ENCODE measurements at places on chromosomes 5 and 9. TPM values are rescaled to one million over a fixed set of nuclear protein-coding genes. Genes with fewer than 3 reads are reported as not detected.

DNA sequence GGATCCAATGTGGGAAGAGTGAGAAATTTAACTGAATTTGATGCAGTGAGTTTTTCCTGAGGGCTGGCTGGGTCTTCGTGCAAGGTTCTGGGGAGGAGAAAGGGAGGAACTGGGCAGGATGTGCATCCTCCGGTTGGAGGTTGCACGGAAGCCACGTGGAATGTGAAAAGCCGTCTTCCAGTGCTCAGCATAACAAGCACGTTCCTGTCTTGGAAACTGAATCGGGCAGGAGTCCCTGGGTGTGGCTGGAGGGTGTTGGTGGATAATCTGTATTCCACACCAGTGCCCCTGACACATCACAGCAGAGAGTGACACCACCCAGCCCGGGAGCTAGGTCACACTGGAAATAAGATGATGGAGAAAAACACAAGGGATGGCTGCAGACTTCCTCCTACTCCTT, 154.3 kb downstream of the C5orf15 start:
- DNase-seq, result peak; percentile 38

DNA sequence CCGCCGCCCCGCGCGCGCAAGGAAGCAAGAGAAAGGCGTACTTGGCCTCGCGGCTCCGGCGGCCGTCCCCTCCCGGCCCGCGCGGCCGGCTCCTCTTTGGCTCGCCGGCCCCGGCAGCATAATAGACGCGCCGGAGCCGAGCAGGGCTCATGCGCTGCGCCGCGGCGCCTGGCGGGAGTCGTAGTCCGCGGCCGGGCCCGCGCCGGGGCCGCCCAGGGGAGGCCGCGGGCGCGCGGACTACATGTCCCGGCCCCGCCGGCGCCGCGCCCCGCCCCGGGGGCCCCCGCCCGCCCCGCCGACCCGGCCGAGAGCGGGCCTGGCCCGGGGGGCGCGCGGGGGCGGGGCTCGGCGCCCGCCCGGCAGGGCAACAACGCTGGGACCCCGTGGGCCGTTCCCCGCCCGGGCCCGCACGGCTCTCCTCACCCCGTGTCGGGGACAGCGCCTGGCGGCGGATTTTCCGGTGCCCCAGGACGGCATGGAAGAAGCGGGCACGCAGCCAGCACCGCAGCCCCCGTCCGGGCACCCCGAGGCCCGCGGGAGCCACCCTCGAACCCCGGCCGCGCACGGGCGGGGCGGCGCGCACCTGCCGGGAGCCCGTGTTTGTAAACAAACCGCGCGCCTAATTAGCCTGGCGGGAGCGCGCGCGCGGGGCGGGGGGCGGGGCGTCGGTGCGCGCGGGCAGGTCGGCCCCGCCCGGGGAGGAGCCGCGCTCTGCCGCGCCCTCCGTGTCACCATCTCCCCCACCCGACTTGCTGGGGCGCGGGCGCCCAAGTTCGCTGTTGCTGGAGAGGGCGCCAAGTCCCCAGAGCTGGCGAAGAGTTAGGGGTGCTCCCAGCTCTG, at the start of gene BRD3:
Gene BRD3 (minus strand): TSS at position 123 of the 840 bp plus-strand sequence. CDS start 14,549 bp downstream, outside the sequence.
- DNase-seq, result peak; percentile 88

- DNase-seq, result no peak
These were observed 14.8 kb upstream of the NR3C1 start for GRCh38 chr5:143418140-143418866.

GRCh38 chr5:173689171-173689736, 72.8 kb upstream of the BOD1 start:
- no peak for DNase-seq

DNA sequence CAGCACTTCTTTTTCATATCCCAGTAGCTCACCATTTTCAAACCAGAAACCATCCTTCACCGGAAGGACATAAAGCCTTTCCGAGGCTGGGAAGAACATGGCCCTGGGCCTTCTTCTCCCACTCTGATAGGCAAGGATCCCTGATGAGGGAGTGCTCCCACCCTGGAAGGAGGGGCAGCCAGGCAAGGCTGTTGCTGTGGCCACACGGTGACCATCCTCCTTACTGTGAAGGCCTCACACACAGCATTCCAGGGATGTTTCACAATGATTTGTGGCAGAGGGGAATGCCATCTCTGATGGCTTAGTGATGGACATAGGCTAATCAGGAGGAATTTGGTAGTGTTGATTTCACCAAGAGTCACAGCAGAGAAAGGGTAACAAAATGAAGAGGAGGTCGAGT, 130.7 kb downstream of the ADAMTS12 start:
- DNase-seq, result peak; percentile 78

GRCh38 chr5:1508659-1509290, 15.0 kb downstream of the LPCAT1 start:
- no peak for DNase-seq

DNA sequence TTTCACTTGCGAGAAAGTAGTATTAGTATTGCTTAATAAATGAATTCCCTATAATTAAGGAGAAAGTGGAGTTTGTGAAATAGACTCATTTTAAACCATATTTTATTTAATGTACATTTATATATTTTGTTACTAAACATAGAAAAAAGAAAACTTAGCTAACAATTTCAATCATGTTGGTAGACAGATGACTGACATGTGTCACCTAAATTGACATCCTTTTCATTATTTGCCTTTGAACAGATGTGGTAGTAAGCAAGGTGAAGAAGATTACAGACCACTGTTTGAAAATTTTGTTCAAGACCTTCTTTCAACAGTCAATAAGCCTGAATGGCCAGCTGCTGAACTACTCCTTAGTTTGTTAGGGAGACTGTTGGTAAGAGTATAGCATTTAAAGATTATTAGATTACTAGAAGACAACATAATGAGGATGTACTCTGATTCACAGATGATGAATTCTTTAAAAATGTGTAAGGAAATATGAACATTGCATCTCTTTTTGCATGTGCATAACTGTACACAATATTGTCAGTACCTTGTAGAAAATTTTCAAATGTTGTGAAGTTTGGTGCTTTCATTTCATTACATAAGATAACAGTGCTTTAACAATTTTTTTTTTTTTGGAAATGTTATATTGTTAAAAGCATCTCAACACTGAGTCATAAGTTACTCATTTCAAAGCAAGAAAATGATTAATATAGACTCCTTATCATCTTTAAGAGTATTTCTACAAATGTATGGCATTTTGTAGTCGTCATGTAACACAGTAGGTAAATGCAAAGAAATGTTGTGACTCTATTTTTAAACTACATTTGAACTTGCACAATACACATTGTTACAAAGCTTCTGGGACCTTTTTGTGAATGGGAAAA, 139.5 kb downstream of the NIPBL start:
- DNase-seq, result no peak

GRCh38 chr5:126624534-126624933, 23.8 kb downstream of the PHAX start:
- peak; percentile 91 for DNase-seq

GRCh38 chr9:135582966-135583687, 21.6 kb downstream of the PAEP start:
- DNase-seq, result peak; percentile 83

DNA sequence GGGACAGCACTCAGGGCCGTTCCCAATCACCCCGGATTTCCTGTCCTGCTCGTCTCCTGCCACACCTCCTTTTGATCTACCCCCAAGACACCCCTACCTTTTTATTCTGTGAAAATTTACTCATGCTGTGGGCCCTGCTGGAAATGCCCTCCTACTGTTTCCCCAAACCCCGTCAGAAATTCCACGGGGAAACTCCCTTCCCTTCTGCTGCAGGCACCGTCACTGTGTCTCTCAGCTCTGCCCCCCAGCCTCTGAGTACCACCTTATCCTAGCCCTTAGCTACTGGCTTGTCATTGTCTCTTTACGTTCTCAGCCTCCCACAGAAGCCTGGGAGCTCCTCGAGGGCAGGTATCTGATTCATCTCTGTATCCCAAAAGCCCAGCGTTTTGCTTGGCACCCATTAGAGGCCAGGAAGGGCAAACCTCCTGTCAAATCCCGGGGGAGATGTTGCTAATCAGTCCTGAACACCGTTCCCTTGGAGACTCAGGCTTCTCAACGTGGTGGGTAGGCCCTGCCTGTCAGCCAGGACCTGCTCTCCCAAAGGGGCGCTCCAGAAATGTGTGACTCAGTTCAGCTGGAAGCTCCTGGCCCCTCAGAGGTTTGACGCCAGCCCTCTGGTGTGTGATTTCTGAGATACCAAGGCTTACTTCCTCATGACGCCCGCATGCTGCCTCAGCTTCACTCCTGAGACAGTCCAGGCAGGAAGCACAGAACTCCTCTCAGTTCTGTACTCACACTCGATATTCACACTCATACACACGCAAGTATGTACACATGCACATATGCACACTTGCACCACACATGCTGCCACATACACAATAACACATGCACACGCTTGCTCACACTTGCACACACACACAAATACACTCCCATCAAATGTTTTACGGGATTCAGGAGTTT, 50.7 kb upstream of the GRHPR start:
- no peak for DNase-seq

DNA sequence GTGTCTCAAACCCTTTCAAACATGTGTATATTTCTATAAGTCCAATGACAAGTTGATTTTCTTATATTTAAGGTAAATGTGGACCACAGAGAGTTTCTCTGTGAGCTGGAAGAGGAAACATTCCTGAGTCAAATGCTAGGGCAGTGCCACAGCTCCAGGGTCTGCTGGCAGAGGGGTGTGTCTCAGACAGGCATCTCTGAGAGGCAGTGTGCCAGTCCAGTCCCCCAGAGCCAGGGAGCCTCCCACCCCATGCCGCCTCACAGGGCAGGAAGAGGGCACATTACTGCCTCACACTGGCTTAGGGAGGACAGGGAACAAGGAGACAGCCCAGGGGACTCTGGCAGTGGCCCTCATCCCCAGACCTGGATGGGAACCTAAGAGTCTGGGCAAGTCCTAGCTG, 120.2 kb downstream of the TENT4A start:
- DNase-seq, result no peak

- no peak for DNase-seq
These were observed 397.6 kb downstream of the RASEF start for GRCh38 chr9:82665324-82665723.

DNA sequence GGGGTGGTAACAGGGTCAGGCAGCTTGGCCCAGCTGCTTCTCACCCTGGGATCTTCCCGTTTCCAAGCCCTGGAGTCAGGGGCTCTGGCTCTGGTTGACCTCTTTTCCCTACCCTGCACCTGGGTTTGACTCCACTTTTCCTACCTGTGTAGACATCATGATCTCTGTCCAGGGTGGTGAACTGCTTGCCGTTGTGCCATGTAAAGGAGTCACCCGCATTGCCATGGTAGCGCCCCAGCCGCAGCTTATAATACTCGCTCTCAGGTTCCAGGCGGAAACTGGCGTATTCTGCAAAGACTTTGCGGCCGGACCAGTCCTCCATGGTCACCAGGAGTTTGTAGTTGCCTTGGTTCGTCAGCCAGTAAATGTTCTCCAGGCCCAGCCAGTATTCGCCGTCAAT, 30.9 kb downstream of the ANGPTL2 start:
- DNase-seq, result no peak

DNA sequence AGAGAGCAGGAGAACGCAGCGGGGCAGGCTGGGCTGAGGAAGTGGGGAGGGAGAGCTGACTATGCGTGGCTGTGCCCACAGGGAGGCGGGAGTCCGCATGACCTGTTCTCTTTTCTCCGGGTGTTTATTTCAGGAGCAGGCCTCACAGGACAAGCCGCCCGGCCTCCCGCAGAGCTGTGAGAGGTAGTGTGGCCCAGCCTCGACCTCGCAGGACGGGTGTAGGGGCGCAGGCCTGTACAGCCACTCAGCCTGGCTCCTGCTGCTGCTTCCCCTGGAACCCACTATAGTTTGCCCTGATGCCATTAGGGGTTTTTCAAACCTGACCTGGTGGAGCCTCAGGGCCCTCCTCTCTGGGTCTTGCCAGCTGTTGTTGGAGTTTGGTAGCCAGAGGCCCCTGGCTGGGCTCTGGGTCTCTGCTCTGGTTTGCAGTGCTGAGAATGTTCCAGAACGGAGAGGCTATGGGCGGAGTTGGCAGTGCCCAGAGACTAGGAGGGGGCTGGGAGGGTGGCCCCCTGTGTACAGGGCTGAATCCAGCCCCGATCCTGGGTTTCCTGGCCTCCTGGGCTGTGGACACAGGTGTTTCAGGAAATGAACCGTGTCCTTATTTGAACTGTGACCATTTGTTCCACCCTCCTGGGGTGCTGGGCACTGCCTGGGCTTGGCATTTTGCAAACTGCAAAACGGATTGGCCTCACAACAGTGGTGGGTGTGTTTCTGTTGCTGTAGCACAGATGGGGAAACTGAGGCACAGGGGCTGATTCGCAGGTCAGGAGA, 78.8 kb downstream of the WNK2 start:
- no peak for DNase-seq

GRCh38 chr5:65928322-65928752, 2.0 kb downstream of the ERBIN start:
- no peak for DNase-seq

DNA sequence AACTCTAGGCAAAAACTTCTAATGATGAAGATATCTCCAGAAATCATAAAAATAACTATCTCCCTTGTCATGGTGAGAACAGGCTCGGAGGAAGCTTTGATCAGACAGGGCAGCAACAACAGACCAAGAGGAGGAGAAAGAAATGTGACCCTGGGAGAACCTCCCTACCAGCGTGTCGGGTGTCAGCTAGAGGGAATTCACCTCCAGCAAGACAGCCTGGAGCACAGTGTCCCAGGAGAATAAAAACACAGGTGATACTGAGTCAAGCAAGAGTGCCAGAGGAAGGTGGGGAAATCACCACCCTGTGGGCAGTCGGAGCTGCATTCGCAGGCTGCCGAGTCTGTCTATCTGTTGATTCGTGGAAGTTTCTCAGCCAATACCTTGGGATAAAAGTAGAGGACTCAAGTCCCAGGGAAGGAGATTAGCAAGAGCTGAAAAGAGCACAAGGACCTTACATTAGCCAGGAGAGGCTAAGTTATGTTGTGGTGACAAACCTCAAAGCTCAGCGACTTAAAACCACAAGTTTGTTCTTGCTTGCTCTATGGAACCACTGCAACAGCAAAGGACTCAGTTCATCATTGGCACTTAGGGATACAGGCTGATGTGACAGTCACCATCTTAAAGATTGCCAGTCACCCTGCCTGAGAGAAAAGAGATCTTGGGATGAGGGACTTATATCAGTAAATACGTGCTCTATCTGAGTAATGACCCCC, 598.3 kb downstream of the CCDC171 start:
- peak; percentile 18 for DNase-seq

GRCh38 chr9:116873937-116874914, 187.1 kb downstream of the TRIM32 start:
- DNase-seq, result no peak

- peak; percentile 32 for DNase-seq
These were observed 2.8 kb downstream of the ST8SIA4 start for GRCh38 chr5:100900142-100900795.

The SLC24A2 gene
- total RNA-seq, result not detected

The CDH6 gene
- total RNA-seq, result 5.8 TPM

The SLC22A4 gene
- 6.3 TPM for total RNA-seq

The SAXO1 gene
- 0.10 TPM for total RNA-seq

The STOM gene
- total RNA-seq, result 45.8 TPM

The CCL27 gene
- total RNA-seq, result not detected

The SLC45A2 gene
- not detected for total RNA-seq

The F2RL2 gene
- 4.9 TPM for total RNA-seq

The BAAT gene
- not detected for total RNA-seq

The CDH18 gene
- total RNA-seq, result 1.9 TPM

The CDH12 gene
- total RNA-seq, result 0.20 TPM

The CWC27 gene
- total RNA-seq, result 10.6 TPM

The GABRA1 gene
- total RNA-seq, result not detected

The CARTPT gene
- not detected for total RNA-seq
